ENCODE measurements at places on chromosomes 4 and X.

GRCh38 chr4:14383652-14384051, 618.6 kb upstream of the CPEB2 start:
- DNase-seq: no peak

DNA sequence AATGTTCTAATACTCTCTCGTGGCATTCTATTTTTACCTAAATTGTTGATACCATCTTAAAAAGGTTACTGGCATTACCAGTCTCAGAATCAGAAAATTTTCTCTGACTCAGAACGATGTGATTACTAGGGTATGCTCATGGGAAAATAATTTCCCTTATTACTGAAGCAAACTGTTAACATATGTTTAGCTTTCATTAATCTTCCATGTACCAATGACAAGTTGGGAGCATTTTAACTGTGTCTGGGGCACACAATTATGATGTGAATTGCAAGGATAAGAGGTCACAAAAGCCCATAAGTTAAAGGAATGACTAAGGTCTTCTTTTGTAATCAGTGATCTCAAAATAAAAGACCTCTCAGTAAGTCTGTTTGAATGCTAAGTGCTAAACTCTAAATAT, 1254.6 kb downstream of the PCDH18 start:
- DNase-seq: peak; percentile 17

DNA sequence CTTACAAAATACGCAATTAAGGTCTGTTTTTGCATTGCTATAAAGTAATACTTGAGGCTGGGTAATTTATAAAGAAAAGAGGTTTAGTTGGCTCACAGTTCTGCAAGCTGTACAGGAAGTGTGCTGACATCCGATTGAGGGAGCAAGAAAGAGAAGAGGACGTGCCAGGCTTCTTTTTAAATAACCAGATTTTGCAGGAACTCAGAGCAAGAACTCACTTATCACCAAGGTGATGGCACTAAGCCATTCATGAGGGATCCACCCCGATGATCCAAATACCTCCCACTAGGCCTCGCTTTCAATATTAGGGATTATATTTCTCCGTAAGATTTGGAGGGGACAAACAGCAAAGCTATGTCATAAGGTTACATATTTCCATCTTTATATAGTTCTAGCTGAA, 456.7 kb downstream of the GLUD2 start:
- no peak for DNase-seq

DNA sequence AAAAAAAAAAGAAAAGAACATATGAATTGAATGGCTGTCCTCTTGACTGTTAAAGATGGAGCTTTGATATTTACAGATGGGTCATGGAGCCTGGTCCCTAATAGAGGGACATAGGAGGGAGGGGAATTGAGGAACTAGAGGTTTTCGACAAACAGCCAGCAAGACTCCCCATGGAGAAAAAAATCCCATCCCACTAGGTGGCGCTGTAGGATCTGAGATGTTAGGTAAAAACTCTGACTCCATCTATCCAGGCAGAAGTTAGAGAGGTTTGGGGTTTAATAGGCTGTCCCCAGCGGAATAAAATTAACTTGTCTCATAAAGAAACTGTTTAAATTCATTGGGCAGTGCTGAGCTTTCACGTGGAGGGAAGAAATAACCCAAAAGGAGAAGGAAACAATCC, 45.9 kb downstream of the HMGB2 start:
- peak; percentile 99 for DNase-seq

DNA sequence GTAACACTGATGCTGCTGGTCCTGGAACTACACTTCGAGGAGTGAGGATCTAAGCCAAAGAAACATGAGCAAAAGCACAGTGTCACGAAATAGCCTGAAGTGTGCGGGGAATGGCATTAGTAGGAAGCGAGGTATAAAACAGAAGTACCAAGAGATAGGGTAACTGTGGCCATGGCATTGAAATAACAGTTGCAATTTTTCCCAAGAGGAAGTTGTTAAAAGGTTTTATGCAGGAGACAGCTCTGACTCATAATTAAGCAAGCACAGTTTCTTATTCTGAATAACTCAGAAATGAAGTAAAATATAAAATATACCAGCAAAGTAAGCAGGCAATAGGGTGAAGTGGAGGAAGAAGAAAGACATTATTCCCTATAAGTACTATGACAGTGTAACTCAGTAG, 90.3 kb upstream of the TMEM150C start:
- DNase-seq: peak; percentile 34

DNA sequence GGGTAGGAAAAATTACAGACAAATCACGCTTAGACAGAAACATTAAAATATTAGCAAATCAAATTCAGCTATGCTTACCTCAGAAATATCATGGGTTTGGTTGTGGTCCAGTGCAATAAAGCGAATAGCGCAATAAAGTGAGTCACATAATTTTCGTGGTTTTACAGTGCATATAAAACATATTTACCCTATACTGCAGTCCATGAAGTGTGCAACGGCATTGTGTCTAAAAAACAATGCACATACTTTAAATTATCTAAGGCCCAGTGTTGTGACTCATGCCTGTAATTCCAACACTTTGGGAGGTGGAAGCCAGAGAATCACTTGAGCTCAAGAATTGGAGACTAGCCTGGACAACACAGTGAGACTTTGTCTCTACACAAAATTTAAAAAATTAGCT, 195.7 kb upstream of the IL1RAPL1 start:
- DNase-seq: no peak

GRCh38 chrX:40402831-40403533, 177.8 kb upstream of the ATP6AP2 start:
- no peak for DNase-seq

DNA sequence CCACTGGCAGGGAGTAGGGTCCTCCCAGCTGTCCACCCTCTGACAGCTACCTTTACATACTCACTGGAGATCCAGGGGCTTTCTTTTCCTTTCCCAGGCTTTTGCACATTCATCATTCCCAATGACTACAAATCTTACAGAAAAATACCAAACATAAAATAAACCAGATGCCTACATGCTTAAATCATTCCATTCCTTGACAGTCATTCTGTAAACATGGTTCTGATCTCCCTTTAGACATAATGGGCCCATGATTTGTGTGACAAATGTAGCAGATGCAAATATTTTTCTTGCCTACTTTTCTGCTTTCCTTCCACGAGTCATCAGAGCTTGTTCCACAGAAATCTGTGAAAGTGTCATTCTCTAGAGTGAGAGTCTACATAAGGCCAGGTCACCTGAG, 207.0 kb downstream of the IDS start:
- DNase-seq: no peak

GRCh38 chrX:140817943-140818342, 108.4 kb downstream of the LINC00632 start:
- DNase-seq: peak; percentile 28

- DNase-seq: no peak
Observed at GRCh38 chrX:155169881-155170280, 46.4 kb upstream of the VBP1 start.

- no peak for DNase-seq
Observed at GRCh38 chrX:40145923-40146261, 48.1 kb upstream of the BCOR start.

- DNase-seq: no peak
Observed at GRCh38 chr4:74619931-74620702, 174.2 kb downstream of the BTC start.

Data from OCI-M1 (cell line).